Cerebellum (tissue), 4 donors: ENCODE measurements at places on chromosomes 5 and 9. TPM values are rescaled to one million over a fixed set of nuclear protein-coding genes. Genes with fewer than 3 reads are reported as not detected.

CCDC171 gene
- 19.7 TPM for total RNA-seq

SLC38A9 gene
- 64.1 TPM for total RNA-seq

ADAMTS2 gene
- total RNA-seq: 7.0 TPM

NRG2 gene
- 5.1 TPM for total RNA-seq

SEPTIN8 gene
- total RNA-seq: 28.7 TPM

ENC1 gene
- total RNA-seq: 410 TPM

DNA sequence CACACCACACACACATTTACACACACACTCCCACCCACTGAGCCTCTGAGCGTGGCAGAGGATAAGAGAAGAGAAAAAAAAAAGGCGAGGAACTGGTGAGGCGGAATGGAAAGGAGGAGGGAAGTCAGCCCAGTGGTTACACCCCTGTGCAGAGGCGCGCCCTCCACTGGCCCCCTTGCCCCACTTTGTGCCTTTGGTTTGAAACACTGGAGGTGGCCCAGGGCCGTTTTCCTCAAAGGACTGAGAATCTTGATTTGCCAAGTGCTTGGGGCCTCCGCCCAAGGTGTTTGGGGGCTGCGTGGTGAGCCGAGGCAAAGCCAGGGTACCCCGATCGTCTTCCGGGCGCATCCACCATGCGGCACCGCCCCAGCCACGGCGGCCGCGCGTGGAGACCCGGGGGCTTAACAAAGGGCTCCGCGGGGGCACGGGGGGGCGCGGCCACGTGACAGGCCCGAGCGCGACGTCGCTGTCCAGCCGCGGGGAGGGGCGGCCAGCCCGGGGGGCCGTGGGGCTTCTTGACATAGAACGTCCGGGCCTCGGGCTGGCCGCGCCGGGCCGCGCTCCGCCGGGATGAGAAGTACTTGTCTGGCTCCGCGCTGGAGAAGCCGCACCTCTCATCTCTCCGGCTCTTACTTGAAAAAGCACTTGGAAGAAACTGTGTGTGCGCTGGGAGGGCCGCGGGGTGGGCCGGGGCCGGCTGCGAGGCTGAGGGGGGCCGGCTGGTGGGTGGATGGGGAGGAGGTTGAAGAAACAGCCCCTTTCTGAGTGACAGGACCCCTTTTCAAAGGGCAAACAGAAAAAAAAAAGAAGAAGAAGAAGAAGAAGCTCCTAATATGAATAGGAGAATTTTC lies 21.0 kb downstream of the NR2F1 start:
- no peak for DNase-seq

- no peak for DNase-seq
Measured at GRCh38 chr9:128845186-128845931, 15.8 kb upstream of the SPOUT1 start.

DNA sequence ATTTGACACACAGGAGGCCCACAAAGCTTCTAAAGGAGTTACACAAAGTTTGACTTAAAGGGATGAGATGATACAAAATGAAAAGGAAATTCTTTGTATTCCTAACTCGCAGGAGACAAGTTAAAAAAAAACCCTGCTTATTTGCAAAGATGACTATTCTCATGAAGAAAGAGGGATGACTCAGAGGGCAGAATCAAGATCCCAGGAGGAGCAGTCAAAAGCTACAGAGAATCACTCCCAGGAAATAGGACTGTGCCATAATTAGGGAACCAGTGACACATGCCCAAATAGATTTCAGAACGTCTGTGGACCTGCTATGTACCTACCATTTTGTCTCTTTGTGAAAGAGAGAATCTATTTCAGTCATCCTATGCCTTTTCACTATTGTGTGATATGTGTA lies 103.5 kb upstream of the ARRDC3 start:
- no peak for DNase-seq

DNA sequence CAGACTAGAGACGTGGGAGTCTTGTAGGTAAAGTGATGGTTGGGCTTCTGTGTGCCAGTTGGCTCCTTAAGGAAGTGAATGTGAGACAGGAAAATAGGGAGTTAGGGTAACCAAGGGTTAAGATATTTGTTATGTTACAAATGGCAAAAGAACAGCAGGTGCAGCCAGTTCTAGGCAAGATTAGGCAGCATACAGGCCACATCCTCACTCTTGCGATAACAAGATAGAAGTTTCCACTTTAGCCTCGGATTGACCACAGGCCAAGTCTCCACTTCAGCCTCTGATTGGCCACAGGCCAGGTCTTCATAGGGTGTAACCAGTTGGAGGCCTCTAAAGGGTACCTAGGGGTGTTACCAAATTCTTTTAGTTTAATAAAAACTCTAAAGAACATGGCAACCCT lies 54.6 kb upstream of the ABCA1 start:
- DNase-seq: no peak

GRCh38 chr9:30771760-30772159 lies 1612.7 kb upstream of the ACO1 start:
- no peak for DNase-seq

- DNase-seq: no peak
Measured at GRCh38 chr9:134516464-134516863, 125.1 kb upstream of the COL5A1 start.

GRCh38 chr9:127159325-127159801 lies 36.9 kb upstream of the ANGPTL2 start:
- peak; percentile 59 for DNase-seq

- no peak for DNase-seq
Measured at GRCh38 chr9:132881826-132882225, 3.1 kb downstream of the SPACA9 start.

- no peak for DNase-seq
Measured at GRCh38 chr9:4886698-4887097, 94.0 kb downstream of the RCL1 start.

DNA sequence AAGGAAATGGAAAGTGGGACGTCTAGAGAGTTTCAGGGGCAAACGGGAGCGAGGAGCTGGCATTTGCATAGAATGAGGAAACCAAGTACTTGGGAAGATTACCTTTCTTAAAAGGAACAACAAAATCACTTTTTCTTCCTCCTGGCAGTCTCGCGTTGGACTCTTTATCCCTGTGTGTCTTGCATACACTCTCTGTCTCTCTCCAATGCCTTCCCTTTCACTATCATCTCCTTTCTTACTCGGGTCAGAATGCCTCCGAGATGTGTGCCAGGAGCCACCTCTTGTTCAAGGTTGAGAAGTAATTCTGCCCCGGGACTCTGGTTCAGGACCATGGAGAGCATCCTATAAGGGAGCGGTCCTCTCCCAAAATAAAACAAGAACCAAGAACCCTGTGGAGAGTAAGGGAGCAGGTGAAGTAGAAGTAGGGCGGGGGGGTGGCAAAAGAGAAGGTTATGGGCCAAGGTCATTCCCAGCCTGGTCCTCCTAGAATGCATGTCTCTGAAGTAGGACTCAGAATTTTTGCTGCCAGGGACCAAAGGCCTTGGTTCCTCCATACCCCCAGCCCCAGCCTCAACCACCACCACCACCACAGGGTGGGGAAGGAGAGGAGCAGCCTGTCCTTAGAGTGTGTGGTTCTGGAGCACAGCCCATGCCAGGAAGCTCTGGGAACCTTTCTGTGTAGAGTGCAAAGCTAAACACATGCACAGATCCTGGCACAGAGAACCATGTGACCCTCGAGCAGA lies 72.1 kb upstream of the ARAP3 start:
- DNase-seq: no peak

DNA sequence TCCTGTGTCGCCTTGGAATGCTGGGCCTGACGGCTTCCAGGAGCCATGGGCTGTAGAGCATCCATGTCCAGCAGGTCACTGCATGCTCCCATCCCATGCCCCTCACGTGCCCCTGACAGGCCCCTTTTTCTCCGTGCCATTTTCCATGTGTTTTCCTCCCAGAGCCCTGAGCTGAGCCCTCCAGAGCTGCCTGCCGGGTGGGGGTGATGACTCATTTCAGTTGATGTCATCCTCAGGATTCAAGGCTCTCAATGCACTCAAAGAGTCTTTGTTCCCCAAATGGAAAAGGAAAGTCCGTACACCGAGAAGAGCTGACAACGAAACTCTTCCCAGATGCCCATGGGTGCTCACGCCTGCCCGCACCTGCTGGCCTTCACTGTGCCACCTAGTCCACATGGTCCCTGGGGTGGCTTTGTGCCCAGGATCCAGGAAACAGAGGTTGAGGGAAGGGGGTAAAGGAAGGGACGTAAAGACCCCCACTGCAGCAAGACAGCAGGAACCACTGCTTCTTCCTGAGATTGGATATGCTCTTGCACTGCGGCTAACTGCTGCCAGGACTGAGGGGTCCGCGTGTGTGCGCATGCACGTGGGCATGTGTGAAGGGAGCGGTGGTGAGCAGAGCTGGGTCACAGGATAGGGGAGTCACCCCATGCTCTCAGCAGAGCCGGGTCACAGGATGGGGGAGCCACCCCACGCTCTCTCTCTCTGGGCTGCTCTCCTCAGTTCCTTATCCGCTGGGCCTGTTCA lies 27.6 kb downstream of the COL15A1 start:
- DNase-seq: no peak

DNA sequence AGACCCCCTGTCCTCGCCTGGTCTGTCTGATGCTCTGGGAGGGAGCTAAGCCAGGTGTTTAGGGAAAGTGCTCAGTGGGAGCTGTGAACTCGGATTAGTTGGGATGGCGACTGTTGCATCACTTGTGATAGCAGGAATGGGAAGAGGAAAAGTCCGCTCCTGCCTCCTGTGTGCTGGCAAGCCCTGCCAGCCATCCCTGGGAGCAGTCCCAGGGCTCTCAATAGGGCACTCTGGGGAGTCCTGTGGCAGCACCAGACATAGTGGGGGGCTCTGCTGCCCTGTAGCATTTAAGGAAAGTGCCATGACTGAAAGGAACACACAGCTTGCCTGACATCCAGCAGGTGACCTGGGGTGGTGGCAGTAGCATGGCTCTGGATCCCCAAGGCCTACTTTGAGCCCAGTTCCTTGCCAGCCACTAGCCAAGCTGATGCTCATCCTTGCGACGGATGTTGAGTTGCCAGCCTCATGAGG lies 81.5 kb downstream of the AMBP start:
- DNase-seq: no peak

GRCh38 chr5:167920589-167920988 lies 370.9 kb upstream of the WWC1 start:
- no peak for DNase-seq

GRCh38 chr5:173498286-173498685 lies 118.2 kb downstream of the BOD1 start:
- no peak for DNase-seq

- no peak for DNase-seq
Measured at GRCh38 chr9:134219646-134220060, 55.3 kb upstream of the RNU6ATAC start.

- DNase-seq: no peak
Measured at GRCh38 chr5:1034421-1034905, 25.9 kb downstream of the NKD2 start.

GRCh38 chr5:139391570-139392323 lies 2.0 kb upstream of the MZB1 start:
- DNase-seq: no peak
